ENCODE measurements at places on chromosomes 1 and 21.
A peak's percentile ranks its signal among the peaks of the same experiment; 100 is the strongest.

GRCh38 chr1:220982686-220983085 is 103.4 kb downstream of the HLX start:
- DNase-seq = no peak

DNA sequence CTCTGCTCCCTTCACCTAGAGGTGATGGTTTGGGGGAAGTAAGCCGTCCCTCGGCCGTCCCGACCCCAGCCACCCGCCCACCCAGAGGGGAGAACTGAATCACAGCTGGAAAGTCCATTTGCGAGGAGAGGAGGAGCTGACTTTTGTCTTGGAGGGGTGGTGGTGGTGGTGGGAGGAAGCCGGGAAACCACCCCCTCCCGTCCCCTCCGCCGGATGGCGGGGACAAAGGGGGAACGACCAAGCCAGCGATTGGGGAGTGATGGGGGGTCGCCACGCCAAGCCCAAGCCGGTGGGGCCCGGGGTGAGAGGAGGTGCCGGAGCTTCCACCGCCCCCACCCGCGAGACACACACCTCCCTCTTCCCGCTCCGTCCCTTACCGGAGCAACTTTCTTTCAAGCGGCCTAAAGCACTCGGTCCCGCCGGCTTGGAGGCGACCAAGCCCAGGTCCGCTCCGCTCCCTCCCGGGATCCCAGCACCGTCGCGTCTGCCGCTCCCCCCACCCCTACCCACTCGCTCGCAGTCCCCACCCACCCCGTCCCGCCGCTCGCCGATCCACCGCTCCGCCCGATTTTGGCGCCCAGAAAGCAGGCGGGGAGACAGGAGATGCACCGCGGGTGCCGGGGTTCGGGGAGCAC is 540 bp downstream of the ARHGEF2 start:
- peak; percentile 76 for DNase-seq

- DNase-seq = peak; percentile 11
Observed at GRCh38 chr1:13749543-13750341, 49.8 kb downstream of the PRDM2 start.

GRCh38 chr1:6424619-6425593 is at the start of gene ESPN:
ESPN (plus strand) TSS chr1:6424776; CDS start chr1:6424956, 180 bp downstream.
- DNase-seq = no peak

DNA sequence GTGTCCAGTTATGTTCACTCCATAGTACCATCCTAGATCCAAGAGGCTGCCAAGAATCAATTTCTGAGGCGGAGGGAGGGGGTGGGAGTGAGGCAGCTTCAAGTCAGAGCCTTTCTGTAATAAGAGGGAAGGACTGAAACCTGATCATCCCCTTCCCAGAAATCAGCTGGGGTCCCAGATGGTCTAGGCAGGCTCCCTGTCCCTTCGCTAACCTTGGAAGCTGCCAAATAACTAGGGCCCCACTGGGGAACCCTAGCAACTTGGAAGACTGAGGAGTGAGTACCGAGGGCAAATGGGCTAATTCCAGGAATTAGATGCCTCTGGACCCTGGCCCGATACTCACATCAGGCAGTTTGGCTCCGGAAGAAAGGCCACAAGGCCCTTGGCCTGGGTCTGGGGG is 113.3 kb downstream of the NAV1 start:
- no peak for DNase-seq

GRCh38 chr1:20355828-20356735 is 65.4 kb downstream of the VWA5B1 start:
- DNase-seq = no peak

DNA sequence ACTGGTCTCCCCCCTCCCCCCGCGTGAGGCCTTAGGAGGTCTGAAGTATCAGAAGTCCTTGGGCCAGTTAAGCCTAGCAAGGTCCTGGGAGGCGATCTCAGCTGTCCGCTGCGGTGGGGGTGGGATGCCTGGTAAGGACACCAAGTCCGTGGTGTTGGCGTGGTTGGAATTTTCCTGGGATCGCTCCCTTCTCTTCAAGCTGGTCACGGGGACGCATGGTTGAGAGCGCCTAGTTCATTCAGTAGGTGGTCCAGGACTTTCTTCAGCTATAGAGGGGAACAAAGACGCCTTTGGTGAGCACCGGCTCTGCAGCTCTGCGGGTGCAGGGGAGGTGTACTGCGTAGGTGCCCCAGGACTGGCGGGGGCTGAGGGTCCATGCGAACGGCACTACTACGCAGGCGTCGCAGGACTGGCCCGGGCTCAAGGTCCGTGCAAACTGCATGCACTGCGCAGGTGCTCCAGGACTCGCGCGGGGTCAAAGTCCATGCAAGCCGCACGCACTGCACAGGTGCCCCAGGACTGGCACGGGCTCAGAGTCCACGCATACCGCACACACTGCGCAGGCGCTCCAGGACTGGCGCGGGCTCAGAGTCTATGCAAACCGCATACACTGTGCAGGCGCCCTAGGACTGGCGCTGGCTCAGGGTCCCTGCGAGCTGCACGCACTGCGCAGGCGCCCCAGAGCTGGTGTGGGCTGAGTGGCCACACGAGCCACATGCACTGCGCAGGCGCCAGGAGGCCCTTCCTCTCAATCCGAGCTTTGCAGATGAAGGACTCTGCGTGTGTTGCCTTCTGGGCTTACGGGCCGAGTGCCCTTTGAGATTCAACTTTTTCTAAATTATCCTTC is 36.6 kb upstream of the HMGN1 start:
- peak; percentile 21 for DNase-seq

GRCh38 chr1:231866392-231867331 is 240.1 kb downstream of the DISC1 start:
- peak; percentile 45 for DNase-seq

GRCh38 chr1:68495968-68496679 is 758 bp downstream of the DEPDC1 start:
- no peak for DNase-seq

DNA sequence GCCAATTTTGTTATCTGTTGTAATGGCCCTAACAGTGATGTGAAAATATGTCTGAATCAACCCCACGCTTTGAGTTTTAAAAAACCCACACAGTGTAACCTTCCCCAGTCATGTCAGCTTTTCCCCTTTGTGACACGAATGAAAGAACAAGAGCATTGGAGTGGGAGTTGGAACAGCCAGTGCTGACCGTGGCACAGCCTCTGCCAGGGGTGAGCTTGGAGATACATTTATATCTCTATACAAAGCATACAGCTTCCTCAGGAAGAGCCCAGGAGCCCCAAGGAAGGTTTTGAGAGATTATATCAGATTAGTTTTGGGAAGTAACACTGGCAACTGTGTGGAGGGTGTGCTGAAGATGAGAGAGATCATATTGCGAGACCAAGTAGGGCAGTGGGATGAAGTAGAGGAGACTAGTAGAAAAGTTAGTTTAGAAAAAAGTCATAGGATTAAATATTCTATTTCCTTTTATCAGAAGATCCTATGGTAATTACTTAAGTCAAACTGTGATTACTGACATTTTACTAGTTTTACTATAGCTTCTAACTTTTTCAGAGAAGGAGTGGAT is 15.9 kb downstream of the LRRC8B start:
- no peak for DNase-seq

GRCh38 chr21:32135401-32136363 is 143.2 kb downstream of the MIS18A start:
- DNase-seq = no peak

- DNase-seq = no peak
Observed at GRCh38 chr1:29945426-29945825, 709.1 kb downstream of the PTPRU start.

DNA sequence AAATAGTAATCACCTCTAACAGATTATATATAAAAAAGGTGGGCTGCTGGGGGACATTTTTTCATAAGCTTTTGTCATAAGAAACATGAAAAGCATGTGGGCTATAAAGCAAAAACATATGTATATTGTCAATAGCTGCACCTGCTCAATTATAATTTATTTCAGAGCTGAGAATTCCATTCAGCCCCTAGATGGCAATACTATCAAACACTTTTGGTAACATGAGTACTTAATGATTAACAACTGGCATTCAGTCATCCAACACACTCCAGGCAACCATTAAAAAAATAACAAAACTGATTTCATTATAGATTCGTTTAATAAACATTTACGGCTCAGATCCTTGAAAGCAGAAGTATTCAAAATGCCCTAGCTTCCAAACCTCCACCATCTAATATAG is 115.1 kb downstream of the KCTD3 start:
- DNase-seq = no peak

DNA sequence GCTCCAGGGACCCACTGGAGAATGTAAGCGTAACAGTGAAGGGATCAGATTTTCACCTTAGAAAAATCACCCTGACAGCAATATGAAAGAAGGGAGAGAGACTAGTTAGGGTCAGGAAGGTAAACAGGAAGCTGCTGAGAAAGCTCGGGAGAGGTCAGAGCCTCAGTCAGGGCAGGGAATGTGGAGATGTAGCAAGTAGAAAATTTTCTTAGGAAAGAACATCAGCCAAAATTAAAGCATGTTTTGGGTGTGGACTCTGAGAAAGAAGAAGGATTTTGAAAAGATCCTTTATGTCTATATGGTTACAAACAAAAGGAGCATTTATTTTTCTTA is 16.7 kb upstream of the ERICH3 start:
- no peak for DNase-seq

DNA sequence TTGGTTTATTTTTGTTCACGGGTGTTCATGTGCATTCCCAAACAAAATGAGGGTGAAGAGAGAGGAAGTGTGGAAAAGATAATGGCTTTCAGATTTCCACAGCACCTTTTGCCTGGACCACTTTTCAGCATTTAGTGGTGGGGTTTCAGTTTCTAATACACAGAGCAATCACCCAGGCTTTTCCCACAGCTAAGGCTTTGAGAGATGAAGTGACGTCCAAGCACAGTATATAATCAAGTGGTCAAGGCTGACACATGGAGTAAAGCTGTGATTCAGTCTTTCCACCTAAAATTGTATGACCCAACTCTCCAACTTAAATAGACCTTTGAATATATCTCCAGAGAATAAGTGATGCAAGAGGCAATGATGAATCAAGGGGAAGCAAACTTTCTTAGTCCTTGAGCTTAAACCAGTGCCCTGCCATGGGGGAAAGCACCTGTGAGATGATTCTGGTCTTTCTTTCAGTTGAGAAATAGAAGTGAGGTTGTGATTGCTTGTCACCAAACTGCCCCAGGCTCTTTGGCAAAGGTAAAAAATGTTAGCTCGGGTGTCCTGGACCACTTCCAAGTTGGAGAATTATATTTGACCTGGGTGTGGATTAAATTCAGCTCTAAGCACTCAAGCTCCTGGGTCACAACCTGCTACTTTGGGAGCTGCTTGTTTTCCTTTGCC is 2.4 kb upstream of the PIK3R3 start:
- no peak for DNase-seq

- DNase-seq = no peak
Observed at GRCh38 chr1:100622966-100623762, 85.2 kb downstream of the GPR88 start.

- no peak for DNase-seq
Observed at GRCh38 chr1:203513585-203514031, 19.7 kb downstream of the OPTC start.

GRCh38 chr21:44589094-44589493 is 3.2 kb downstream of the KRTAP10-6 start:
- DNase-seq = no peak

DNA sequence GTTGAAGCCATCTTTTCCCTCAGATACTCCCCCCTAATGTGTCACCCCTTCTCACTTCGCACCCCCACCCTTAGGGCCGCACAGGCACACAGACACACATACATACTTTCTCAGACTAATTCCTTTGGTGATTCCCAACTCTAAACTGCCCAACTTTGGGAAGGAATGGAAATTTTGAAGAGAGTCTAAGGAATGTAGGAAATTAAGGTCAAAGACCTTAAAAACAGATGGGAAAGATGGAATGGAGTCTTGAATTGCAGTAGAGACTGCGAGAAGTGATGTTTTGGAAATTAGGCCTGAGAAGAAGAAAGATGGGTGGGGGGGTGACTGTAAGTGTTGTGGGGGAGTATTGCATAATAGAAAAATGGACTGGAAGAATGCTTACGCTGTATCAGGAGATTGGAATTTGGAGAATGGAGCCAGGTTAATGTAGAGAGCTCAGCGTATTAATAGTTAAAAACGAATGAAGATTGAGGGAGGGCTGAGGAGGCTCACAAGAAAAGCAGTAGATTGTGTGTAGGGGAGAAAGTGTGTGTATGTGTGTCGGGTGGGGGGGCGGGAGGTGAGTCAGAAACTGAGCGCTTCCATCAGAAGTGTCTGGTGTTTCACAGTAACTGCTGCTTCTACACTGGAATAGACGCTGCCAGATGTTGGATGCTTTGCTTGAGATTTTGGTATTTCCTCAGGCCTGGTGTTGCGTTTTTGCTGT is 1.7 kb downstream of the PIP5K1A start:
- DNase-seq = no peak

DNA sequence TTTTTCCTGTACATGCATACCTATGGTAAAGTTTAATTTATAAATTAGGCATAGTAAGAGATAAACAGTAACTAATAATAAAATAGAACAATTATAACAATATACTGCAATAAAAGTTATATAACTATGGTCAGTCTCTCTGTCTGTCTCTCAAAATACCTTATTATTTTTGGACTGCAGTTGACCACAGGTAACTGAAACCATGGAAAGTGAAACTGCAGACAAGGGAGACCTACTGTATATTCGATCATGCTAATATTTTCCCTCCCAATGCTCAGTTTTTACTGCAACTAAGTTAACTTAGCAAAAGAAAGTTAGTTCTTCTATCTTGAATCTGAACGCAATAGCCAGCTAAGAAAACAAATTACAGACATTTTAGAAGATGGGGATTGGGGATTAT is 12.3 kb upstream of the DHX9 start:
- DNase-seq = no peak

- DNase-seq = no peak
Observed at GRCh38 chr1:180503280-180503862, 994 bp upstream of the ACBD6 start.

DNA sequence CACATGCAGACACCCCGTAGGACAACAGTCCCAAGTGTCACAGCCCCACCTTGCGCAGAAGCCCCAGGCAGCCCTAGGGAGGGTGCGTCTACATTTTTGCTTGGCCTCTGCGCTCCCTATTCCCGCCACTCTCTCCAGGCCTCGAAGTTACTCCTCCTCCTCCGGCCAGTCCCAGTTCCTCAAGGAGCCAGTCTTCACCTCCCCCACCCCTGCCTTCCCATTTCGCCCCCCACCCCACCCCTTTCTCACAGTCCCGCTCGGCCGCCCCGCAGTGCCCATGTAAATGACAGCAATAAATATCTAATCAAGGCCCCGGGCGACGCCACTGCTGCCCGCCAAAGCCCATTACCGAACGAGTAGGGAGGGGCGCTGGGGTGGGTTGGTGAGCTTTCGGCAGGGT is 3.2 kb downstream of the DMBX1 start:
- DNase-seq = no peak

DNA sequence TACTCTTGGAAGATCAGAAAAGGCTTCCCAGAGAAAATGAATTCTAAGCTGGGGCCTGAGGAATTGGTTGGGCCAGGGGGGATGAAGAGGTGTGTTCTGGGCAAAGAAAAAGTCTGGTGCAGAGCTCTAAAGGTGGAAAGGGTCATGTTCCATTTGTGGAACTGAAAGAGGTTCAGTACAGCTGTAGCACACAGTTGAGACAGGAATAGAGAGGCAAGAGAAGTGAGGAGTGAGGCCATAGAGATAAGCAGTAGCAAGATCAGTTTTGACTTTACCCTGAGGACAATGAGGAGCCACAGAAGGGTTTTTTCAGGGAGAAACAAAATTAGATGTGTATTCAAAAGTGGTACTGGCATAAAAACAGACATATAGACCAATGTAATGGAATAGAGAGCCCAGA is 30.3 kb upstream of the MUTYH start:
- no peak for DNase-seq

GRCh38 chr1:205497351-205497750 is 7.1 kb upstream of the CDK18 start:
- DNase-seq = no peak
